ENCODE measurements at places on chromosomes 3 and 15.

- DNase-seq = no peak
Observed at GRCh38 chr15:35671197-35671596, 125.2 kb upstream of the DPH6 start.

DNA sequence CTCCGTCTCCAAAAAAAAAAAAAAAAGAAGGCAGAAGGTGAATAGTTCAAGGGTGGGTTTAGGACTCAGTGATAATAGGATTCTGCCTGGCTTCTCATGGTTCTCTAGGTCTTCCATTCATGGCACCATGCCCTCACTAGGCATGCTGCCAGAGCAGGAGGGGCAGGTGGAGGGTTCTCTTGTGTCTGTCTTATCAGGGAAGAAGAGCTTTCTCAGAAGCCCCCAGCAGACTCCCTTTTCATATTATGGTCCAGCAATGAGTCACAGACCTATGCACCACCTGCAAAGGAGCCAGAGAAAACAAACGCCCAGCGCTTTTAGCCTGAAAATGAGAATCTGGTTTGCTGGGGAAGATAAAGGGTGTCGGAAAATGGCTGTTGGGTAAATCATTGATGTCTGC is 3.0 kb downstream of the CCR2 start:
- no peak for DNase-seq

GRCh38 chr3:81218023-81218422 is 543.4 kb downstream of the GBE1 start:
- DNase-seq = no peak

DNA sequence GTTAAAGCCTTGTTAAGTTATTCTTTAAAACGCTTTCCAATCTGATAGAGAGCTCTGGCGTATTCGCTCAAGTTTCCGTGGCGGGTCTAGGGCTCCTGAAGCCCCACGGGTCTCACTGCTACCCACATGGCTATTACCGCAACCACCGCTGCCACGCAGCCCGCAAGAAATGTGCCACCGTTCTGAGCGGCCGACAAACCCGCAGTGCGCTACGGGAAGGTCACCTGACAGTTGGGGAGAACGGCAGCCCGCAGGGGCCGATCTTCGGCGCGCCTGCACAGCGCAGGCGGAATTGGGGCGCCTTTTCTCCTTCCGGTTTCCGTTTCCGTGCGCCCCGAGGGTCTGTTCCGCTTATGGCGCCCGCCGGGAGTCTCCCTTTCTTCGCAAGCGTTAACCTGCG is 76.6 kb upstream of the SNRPN start:
- no peak for DNase-seq

DNA sequence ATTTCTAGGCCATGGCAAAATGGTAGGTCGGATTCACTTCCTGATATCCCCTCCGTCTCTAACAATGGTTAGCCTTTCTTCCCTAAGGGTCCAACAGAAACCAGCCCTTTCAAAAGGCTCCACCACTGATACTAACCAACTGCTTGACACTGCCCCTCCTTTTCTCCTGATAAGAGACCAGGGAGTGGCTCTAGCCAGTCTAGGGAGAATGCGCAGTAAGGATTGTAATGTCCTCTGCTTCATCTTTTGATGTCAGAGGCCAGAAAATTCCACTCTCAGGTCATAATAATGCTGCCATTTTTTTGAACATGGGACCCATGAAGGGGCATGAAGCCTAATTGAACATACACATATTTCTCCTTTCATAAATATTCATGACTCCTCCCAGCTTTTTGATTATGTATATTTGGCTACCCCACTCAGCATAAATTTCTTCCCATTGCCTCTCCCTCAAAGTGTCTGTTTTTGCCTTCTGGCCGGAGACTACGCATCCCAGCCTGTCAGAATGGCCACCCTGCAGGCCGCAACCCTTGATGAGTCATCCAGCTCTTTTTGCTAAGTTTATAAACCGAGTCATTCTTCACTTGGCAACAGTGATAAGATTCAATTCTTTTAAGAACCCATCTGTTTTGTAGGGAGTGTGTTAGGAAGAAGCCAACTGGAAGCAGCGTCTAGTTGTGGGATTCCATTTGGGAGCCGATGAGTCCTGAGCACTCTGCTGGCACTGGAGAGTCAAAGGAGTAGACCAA is 189.0 kb upstream of the MCTP2 start:
- no peak for DNase-seq

DNA sequence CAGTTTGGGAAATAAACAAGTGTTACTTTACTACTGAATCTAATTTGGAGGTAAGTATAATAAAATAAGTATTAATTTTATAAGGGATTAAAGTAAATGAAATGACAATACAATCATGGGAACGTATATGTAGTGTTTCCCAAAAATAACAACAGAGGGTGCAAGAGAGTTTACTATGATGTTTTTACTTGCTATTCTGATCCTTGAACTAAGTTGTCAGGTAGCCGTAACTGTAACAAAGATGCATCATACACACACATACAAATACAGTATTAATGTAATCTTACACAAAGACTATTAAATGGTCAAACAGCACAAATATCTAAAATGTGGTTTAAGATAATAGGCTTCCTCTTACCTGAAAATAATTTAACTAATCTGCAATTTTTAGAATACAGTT is 311.4 kb downstream of the TBC1D5 start:
- DNase-seq = no peak

GRCh38 chr15:24269166-24269571 is 406.4 kb upstream of the NPAP1 start:
- DNase-seq = no peak

- peak; percentile 83 for DNase-seq
Observed at GRCh38 chr15:40106203-40107161, 2.2 kb downstream of the BMF start.

DNA sequence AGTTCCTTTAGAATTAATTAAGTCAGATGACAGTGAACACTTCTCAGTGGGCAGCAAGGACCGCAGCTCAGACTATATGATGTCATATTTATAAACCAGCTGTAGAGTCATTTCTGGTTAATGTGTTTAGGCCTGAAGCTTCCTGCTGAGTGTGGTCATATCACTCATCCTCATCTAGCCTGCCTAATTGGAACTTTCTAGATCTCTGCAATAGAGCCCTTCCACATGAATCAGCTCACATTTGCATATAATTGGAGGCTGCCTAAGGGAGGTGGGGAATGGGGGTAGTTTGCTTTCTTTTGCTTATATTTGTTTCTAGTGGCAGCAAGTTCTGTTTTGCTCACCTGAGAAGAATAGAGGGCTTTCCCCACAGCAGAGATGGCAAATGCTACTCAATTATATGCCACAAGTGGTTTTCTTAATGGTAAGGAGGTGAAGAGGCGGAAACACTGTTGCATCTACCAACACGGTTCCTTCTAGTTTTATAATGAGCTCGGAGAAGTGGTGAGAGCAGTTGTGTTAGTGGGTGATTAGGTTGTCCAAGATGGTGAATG is 148.1 kb downstream of the KLHL25 start:
- peak; percentile 64 for DNase-seq

DNA sequence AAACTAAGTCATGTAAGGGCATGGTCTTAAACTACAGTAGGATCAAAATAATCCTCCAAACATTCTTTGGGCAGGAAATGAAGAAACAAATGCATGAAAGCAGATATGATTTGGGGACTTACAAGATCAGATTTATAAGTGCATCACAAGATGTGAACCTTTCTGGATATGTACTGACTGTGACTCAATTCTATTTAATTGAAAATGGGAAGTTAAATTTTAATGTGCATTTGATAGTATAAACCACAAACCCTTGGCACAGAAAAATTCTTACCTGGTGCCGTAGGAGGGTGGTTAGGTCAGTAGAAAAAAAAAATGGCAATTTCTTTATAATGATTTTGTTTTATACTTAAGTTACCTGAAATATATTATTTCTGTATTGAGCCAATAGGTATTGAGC is 262.5 kb upstream of the TGFBR2 start:
- no peak for DNase-seq

- no peak for DNase-seq
Observed at GRCh38 chr3:107842940-107843339, 247.9 kb downstream of the CD47 start.

GRCh38 chr3:197709135-197709534 is 27.6 kb downstream of the RUBCN start:
- DNase-seq = peak; percentile 28

DNA sequence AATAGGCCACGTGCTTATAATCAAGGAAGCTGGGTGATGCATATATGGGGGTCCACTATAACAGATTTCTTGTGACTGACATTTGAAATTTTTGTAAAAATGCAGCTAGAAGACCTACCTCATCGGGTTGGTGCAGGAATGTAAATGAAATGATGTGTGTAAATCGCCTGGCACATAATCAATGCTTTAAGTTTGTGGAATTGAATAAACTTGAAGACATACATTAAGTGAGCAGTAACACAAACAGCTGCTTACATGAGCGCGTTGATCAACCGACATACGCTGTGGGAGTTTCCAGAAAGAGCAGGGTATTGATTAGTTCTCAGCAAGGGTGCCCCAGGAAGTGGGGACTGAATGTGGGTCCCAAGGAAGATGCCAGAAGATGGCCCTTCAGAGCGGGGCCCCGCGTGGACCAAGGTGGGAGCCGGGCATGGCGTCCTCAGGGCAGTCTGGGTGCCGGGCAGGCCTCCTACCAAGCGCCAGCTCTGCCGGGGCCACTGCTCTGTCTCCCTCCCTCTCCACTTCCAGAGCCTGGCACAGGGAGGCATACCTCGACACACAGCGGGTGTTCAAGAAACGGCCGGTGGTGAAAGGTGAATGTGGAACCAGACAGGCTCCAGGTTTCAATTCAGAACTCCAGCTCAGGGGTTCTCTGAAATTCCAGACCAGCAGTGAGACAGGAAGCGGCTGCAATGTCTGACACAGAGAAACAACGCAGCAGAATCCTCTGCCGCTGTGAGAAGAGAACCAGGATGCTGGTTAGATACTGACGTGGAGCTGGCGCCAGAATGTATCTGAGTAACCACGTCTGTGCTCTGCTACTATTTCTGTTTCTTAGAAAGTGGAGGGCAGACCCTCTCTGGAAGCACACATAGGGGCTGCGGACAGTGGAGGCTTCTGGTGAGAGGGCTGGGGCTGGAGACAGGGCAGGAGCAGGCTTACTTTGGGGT is 12.6 kb downstream of the BFSP2 start:
- DNase-seq = no peak

- DNase-seq = peak; percentile 79
Observed at GRCh38 chr3:116809208-116809607, 99.6 kb downstream of the TUSC7 start.

GRCh38 chr15:88014454-88015160 is 241.9 kb downstream of the NTRK3 start:
- DNase-seq = no peak

DNA sequence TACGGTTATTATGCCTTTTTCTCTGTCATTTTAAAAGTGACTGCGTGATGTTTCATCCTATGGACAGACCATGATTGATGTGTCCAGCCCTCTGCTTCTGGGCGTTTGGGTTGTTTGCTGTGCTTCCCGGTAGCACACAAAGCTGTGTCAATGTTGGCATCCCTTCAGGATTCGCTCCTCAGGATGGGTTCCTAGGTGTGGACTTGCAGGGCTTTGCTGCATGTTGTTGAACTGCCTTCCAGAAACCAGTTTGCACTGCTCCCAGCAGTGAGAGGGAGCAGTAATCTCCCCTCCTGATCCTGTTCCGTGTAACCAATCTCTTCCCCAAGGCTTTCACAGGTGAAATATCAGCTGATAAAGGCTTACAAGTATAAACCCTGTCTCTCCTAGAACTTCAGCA is 787 bp downstream of the TRPM1 start:
- DNase-seq = no peak

DNA sequence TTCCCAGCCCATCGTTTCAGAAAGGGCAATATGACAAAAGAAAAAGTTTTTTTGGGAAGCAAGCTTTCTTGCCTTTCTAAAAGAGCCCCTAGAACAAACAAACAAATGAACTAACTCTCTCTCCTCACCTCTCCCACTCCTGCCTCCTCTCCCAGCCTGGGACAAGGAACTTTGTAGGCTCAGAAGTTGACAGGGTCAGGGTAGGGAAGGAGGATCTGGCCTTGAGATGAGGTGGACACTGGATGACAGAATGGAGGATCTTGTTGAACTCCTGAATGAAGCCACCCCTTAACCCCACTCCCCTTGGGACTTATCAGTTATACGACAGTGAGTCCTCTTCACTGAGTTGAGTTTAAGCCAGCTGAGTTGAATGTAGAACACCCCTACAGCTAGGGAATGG is 1.6 kb upstream of the ITGA11 start:
- DNase-seq = no peak

GRCh38 chr3:126526668-126527005 is 2.7 kb downstream of the CHST13 start:
- no peak for DNase-seq

DNA sequence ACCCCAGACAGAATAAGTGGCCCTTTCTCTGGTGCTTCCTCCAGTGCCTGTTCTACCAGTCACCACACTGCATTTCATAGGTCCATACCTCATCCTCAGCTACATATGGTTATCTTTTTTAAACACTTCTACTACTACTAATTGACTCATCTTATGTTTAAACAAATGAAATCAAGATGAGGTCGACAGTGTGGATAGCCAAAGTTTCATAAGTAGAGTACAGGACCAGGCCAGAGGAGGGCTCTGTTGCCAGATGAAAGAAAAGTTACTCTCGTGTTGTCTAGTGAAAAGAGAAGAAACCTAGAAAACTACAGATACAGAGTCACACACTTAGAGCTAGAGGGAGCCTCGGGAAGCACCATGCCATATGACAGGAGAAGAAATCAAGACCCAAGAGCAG is 296.1 kb downstream of the VPS13C start:
- no peak for DNase-seq

- DNase-seq = no peak
Observed at GRCh38 chr3:169666376-169667165, 3.1 kb upstream of the MECOM start.

- no peak for DNase-seq
Observed at GRCh38 chr3:141388395-141388794, 20.1 kb downstream of the ZBTB38 start.

GRCh38 chr15:73832657-73833056 is 40.7 kb upstream of the TBC1D21 start:
- DNase-seq = no peak

DNA sequence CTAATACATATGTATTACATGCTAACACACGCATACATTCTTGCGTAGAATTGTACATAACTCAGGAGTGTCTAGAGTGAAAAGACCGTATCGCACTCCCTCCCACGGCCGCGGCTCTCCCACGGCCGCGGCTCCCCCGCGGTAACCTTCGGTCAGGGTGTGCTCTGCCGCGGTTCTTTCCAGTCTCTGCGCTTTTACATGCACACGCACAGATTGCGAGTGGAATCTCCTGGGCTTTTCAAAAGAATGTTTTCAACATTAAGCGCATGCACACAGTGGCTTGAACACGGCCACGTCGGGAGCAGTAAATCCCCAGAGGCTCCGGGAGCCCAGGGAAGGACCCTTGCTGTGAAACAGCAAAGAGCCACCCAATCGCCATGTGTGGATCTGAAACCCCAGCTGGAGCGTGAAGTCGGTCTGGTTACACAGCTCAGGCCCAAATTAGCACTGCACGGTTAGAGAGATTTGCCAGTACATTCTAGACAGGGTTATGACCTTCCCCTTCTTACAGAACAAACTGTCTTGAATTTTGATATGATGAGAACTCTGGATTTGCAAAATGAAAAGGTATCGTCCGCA is 805 bp upstream of the RGMA start:
- no peak for DNase-seq

GRCh38 chr15:59522988-59523461 is 85.0 kb downstream of the FAM81A start:
- DNase-seq = no peak

- no peak for DNase-seq
Observed at GRCh38 chr3:117219296-117219695, 509.7 kb downstream of the TUSC7 start.
